ENCODE measurements at places on chromosomes 2 and 18.

DNA sequence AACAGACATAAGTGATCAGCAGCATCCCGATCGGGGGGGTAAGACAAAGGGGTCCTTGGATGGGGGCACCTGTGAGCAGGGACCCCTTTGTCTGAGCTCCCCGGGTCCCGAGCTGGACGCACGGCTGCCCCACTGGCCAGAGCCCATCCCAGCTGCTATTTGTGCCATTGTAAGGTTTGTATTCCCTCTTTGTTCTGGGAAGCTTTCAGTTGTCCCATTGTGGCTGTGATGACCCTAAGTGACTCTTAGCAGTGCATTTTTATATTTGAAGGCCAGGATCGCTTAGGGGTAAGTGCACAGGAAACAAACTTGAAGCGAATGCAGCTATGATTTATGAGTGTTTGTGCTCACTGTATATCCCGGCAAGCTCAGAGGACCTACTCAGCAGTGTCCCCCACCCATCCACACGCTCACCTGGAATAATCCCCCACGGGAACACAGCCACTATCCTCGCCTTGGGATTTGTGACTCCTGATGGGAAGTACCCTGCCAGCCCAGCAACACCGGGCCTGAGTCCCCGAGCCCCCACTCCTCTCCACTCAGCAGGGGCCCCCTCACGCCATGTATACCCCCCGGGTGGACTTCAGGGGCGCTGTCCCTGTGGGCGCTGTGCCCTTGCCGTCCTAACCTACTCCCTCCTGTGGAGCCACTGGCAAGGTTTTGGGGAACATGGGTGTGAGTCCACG lies 80.1 kb downstream of the MBP start:
- no peak for DNase-seq

DNA sequence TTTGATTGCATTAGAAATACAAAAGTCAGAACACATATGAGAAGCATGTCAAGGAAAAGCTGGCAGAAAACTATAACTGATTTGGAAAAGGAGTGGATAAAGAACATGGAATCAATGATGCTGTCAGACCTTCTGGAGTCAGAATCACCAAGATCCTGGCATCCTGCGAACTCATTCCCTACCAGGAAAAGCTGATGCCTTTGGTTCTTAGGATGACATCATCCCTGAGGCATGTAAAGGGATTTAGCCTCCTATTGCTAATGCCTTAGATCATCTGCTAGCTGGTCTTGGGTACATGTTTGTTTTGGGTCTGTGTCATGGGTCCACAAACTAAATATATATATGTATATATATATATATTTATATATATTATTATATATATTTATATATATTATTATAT lies 680.7 kb downstream of the EPHA4 start:
- peak; percentile 77 for DNase-seq

- no peak for DNase-seq
Measured at GRCh38 chr2:241003830-241004564, 5.6 kb downstream of the SNED1 start.

DNA sequence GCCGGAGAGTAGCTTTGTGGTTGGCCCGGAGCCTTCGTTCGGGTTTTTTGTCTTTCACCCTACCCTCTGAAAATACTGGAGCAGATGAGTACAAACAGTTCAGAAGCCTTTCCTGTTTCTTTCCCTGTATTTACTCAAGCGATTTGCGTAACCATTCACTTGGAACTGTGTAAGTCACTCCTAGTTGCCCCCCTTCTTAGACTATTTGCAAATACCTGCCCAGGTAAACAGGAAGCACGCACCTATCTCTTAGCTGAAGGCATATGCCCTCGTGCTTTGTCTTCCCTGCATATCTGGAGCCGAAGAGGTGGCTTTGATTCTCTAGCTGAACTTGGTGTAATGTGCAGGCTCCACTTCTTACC lies 1.4 kb downstream of the KCNS3 start:
- DNase-seq, result no peak

- peak; percentile 86 for DNase-seq
Measured at GRCh38 chr2:188668017-188668680, 306.0 kb upstream of the COL3A1 start.

DNA sequence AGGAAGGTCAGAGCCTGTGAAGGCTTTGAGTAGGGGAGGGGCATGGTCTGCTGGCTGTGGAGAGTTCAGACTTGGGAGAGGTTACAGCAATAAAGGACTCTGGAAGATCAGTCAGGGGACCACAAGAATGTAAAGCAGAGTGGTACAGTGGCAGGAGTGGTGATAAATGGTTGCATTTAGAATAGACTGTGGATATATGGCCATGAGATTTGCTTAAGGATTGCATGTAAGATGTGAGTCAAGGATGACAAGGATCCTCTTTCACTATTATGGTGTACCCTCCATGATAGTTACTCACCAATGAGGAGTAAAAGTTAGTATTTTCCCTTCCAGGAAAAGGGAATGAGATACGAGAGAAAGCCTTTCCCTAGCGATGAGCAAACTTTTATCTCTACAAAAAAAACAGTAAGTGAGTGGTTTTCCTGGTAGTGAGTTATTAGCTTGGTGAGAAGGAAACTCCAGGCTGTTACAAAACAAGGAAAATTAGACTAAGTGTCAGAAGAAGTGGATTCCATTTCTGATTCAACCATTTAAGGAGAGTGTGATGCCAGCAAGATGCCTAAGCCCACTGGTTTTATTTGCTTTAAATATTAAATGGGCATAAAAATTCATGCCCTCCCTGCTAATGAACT lies 818.0 kb upstream of the ACVR2A start:
- peak; percentile 98 for DNase-seq

- no peak for DNase-seq
Measured at GRCh38 chr2:237627441-237628246, at the start of gene LRRFIP1. Gene LRRFIP1 (plus strand): TSS chr2:237627587. CDS start chr2:237627645, 58 bp downstream.

- peak; percentile 25 for DNase-seq
Measured at GRCh38 chr2:215434447-215435279, 1.2 kb downstream of the FN1 start.

- peak; percentile 81 for DNase-seq
Measured at GRCh38 chr2:135256531-135257260, 204.6 kb downstream of the RAB3GAP1 start.

DNA sequence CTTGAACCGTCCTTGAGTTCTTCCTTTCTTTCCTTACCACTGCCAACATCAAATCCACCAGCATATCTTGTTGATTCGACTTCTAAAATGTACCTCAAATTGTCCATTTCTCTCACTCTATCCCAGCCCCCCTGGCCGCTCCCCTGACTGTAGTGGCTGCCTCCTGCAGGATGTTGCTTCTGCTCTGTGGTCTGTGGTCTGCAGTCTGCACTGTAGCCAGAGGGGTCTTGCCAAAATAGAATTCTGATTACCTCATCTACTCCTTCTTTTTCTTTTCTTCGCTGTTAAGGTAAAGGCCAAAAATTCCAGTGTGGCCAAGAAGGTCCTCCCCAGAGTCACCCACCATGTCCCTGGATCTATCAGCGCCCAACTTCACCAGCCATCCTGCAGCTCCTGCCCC lies 79.5 kb upstream of the ALPP start:
- no peak for DNase-seq

DNA sequence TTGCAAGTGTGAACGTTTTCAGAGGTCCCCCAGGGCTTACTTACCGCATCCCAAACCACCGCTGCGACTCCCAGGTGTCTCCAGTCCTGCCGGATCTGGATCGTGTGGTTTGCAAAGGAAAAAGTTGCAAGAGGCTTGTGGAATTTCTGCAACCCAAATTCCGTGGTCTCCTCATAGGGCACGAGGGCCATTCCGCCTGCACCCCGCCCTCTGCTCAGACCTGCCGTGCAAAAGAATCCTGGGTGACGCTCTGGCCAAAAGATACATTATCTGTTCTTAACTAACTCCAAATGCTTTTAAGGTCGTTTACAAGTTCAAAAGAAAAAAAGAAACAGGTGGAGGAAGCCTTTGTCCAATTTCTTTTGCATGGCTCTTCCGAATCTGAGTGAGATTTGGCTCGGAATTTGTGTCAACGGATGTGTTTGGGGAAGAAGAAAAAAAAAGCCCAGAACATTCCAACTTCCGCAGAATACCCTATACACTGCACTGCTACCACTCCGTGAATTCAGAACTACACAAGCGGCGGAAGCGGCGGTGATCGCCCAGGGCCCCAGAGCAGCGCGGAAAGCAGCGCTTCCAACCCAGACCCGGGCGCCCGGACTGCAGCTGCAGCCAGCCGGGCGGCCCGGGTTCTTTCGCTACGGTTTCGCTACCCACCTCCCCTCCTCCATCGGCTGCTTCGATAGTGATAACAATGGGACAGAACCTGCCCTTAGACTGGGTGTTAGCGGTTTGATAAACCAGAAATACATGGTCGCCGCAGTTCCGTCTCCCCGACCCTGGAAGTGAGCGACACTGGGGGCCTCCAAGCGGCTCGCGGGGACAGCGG lies 795 bp downstream of the METTL21A start:
- peak; percentile 61 for DNase-seq

GRCh38 chr2:39523308-39524044 lies 86.4 kb upstream of the MAP4K3 start:
- peak; percentile 91 for DNase-seq

GRCh38 chr2:10826625-10827024 lies 14.0 kb upstream of the PDIA6 start:
- no peak for DNase-seq

Measured in fibroblast of mammary gland (primary cell).